Cerebellar nuclear complex (tissue), 1 donor: ENCODE measurements at places on chromosomes 13 and 19.

- no peak for DNase-seq
Observed at GRCh38 chr13:106464076-106464475, 71.4 kb downstream of the EFNB2 start.

- no peak for DNase-seq
Observed at GRCh38 chr13:22926748-22927400, 253.9 kb upstream of the SGCG start.

GRCh38 chr19:40419066-40419612 lies 6.0 kb upstream of the PRX start:
- DNase-seq, result no peak

- DNase-seq, result no peak
Observed at GRCh38 chr19:50378169-50378862, 2.1 kb downstream of the NR1H2 start.

DNA sequence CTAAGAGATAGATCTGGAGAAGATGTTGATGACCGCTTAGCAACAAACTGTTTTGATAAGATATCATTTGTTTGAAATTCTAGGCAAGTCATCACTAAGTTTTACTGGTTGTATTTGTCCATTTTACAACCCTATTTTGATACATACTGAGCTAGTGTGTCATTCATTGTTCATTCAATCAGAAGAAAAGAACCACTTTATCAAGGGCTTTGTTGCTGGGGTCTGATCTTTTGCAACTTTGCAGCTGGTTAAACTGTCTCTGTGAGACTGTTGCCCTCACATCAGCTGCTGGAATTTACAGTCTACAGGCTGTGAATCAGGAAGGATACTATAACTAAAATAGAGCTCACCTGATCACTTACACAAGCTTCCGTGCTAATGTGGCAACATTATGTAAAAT lies 290.5 kb downstream of the RFC3 start:
- no peak for DNase-seq

DNA sequence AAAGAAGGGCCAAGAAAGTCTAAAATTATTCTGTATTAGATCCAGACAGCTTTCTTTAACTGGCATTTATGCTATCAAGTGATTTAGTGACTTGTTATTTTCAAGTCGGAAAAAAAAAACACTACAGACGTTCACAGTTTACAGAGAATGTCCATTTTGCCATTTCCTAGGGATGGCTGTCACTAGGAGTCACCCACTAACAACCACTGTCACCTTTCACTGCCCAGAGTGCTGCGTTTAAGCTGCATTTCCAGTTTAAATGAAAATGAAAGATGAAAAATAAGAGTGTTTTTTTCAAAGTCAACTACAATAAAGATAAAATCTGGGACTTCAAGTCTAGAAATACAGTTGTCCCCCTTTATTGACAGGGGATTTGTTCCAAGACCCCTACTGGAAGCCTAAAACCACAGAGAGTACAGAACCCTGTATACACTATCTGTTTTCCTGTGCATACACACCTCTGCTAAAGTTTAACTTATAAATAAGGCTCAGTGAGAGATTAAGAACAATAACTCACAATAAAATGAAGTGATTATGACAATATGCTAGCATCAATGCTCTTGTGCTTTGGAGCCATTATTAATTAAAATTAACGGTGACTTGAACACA lies 112.5 kb downstream of the SACS start:
- DNase-seq, result no peak

GRCh38 chr19:1690699-1691307 lies 38.4 kb upstream of the TCF3 start:
- DNase-seq, result no peak

- no peak for DNase-seq
Observed at GRCh38 chr13:96803456-96804100, 190.7 kb downstream of the OXGR1 start.

DNA sequence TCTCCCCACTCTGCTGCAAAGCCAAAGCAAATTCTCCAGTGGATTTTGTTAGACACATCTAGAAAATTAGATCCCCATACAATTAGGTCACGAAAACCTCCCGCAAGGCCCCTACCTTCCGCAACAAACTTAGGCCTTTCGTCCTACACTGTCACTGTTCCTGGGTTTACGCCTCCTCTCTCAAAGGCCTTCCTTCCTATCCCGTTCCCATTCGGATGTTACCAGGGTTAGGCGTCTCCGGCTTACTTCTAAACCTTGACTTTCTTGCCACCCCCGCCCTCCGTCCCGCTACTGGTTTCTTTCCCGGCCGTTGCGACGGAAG lies 754 bp downstream of the RNF6 start:
- no peak for DNase-seq

- no peak for DNase-seq
Observed at GRCh38 chr13:112483299-112483698, 104.7 kb downstream of the TUBGCP3 start.

- DNase-seq, result peak; percentile 58
Observed at GRCh38 chr19:12564016-12564664, 12.9 kb upstream of the ZNF564 start.

DNA sequence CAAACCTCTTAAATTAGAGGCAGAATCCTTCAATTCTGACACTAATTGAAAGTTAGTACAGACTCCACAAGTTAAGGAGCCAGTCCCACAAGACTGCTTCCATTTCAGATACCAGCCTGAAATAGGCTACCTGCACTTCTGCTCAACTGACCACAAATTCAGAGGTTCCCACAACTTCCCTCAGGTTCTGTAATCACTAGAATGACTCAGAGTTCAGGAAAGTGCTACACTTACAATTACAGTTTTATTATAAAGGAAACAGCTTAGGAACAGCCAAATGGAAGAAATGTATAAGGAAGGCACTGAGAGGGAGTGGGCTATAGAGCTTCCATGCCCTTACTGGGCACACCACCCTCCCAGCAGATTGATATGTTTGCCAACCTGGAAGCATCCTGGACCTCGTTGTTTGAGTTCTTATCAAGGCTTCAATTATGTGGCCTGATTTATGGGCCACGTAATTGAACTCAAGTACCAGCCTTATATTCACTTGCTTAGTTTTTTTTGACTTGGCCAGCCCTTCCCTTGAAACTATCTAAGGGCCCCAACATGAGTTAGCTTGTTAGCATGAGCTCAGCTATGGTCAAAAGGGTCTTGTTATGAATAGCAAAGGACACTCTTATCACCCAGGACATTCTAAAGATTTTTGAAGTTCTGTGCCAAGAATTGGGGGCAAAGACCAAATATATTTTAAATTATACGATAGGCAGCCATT lies 25.9 kb downstream of the NBEA start:
- no peak for DNase-seq

- no peak for DNase-seq
Observed at GRCh38 chr13:29473166-29473565, 122.3 kb downstream of the SLC7A1 start.

DNA sequence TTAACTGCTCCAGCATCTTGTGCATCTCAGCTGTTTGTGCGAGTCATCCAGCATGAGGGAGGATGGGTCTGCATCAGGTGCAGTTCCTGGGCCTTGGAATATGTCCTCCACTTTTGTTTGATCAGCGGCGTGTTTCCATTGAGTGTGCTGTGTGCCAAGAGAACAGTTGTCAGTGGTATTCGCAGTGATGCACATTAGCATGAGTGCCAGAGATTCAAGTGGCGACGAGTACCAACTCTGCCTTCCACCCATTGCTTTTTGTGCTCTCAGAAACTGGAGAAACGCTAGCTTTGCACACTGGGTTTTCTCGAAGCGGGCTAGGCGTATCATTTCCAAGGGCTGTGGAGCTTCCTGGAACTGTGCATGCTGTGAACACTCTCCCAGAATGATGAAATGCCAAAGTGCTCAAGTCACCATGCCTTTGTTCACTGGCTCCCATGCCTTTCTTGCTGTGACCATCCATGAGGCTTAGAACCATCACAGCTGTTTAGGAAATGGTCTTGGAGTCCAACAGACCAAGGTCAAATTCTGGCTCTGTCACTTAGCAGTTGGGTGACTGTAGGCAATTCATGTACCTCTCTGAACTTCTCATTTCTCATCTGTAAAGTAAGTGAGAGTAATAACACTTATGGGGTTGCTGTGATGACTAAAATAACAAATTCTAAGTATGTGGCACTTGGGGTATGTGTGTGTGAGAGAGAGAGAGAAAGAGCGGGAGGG lies 18.4 kb downstream of the LRCH1 start:
- DNase-seq, result peak; percentile 54

- DNase-seq, result no peak
Observed at GRCh38 chr13:110108348-110109139, 198.4 kb downstream of the COL4A1 start.

- DNase-seq, result no peak
Observed at GRCh38 chr19:15323496-15324235, 8.7 kb downstream of the BRD4 start.
